Stimulated activated CD4-positive, alpha-beta T cell treated with anti-CD3 and anti-CD28 coated beads, Interleukin-2, amount 100 ng/mL, for 24 hours (primary cell): ENCODE measurements at places on chromosomes 5 and 9.

DNA sequence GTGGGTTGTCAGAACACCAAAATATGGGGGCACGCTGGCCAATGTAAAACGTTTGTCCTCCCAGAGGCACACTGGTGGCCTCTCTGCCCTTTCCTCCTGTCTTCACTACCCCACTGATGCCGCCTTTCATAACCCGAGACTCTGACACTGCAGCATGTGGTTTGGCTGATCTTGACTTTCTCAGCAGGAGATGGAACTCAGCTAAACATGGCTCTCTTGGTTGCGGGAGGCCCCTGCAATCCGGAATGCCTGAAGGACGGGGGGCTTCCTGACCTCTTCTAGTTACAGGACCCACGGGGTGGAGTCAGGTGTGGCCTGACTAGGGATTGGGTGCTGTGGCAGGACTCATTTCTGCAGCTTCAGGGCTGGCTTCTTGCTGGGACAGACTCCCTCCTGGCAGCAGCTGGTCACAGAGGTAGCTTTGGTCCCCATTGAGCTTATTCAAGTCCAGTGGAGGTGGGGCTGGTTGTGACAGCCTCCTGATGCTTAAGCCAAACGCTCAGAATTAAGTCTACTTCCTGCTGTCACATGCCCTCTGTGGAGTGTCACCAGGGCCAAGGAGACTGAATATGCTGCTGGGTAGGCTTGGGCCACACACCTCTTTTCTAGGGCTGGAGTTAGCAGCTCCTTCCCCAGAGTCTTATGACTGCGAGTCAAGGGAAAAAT is 44.2 kb downstream of the NXNL2 start:
- DNase-seq = no peak

GRCh38 chr5:157513182-157513581 is 53.2 kb downstream of the NIPAL4 start:
- no peak for DNase-seq

- DNase-seq = no peak
Observed at GRCh38 chr9:100229561-100229960, 123.2 kb downstream of the TEX10 start.

DNA sequence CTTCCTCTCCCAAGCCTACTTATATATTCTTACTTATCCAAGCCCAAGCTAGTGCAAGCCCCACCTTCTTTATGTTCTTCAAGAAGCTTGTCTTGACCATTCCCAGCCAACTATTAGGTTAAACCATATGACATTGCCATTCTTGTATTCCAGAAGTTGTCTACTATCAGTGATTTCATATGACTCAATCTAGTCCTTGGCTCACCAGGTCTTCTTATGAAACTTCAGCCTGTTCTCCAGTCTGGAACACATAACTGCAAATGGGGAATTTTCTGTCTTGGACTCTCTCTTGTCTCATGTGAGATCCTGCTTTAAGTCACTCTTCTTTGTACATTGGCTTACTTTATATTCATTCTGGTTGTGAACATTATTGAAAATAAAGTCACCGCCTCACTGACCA is 130.7 kb downstream of the TTLL11 start:
- DNase-seq = no peak

DNA sequence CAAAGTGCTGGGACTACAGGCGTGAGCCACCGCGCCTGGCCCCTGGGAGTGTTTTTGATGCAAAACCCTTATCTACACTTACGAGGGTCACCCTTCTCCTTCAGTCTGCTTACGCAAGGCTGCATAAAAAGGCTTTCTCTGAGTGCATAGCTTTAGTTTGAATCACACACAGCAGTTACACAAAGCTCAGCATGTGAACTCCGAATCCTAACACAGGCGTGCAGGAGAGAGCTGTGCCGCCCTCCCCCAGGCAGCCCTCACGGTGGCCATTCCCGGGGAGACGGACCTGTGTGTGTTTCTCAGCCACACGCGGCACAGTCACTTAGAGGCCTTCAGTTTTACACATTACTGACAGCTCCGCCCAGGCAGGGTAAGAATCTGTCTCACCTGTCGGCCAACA is 26.7 kb downstream of the EXD3 start:
- DNase-seq = no peak

- DNase-seq = no peak
Observed at GRCh38 chr9:128637656-128638055, 19.0 kb downstream of the DYNC2I2 start.

GRCh38 chr5:163540696-163541095 is 35.3 kb downstream of the MAT2B start:
- DNase-seq = no peak

- DNase-seq = no peak
Observed at GRCh38 chr5:39409033-39409432, 15.7 kb downstream of the DAB2 start.

DNA sequence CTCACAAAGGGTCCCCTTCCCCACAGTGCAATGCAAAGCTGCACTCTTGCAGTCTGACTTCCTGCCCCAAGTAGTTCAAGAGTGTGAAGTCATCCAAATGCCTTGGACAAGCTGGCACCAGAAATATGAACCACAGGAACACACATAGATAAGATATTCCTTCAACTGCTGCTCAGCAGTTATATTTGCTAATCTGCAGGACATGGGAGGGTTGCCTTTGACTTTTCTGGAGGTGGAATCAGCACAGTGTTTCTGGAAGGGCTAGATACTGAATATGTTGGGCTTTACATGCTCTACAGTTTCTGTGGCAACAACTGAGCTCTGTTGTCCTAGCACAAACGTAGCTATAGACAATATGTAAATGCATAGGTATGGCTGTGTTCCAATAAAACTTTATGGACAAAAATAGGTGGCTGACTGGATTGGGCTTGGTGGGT is 96.7 kb upstream of the PCA3 start:
- DNase-seq = no peak

DNA sequence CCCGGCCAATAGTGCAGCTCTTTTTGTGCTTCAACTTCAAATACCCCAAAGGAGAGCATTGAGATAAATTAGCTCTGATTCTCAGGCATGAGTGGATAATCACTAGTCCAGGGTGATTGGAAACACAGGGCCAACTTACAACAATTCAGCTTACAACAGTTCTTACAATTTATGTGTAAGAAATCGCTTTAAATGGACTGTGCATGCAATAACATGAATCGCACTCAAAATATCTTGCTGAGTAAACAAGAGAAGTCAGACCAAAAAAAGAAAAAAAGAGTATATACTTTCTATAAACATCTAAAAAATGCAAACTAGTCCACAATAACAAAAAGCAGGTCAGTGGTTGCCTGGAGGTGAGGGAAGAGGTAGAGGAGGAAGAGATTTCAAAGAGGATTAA is 150.6 kb upstream of the EDIL3 start:
- DNase-seq = no peak

GRCh38 chr5:151547364-151547763 is 43.8 kb downstream of the FAT2 start:
- DNase-seq = no peak

DNA sequence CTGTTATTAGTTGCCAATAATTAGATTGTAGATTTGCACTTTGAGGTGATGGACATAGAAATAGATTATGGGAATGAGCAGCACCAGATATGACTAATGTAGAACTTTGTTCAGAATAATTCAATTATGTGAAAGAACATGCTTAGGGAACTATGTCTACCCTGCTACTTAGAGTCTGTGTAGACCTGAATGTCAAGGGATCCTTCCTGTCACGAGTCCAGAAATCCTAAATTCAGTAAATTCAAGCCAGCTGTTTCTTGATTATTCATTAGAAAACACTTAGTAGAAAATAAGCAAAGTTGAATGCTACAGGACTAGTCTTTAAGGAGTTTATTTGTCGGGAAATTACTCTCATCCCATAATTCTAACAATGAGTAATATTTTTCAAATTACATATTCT is 887.3 kb upstream of the SEMA6A start:
- DNase-seq = no peak

- DNase-seq = no peak
Observed at GRCh38 chr5:111347021-111347420, 122.8 kb downstream of the CAMK4 start.

DNA sequence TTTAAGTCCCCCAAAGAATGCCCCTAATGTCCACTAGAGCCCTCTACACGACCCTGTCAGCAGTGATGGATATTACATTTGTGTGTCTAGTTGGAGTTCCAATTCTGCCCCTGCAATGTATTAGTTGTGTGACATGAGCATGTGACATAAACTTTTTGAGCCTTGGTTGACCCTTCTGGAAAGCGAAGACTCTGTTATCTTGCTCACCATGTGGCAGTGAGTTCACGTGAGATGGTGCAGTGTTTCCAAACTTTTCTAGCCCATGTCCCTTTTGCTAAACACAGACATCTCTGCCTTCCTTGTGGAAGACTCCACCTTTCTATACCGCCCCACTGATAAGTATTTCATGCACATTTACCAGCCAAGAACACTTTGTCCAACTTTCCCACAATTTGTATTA is 87.0 kb upstream of the BOD1 start:
- no peak for DNase-seq

DNA sequence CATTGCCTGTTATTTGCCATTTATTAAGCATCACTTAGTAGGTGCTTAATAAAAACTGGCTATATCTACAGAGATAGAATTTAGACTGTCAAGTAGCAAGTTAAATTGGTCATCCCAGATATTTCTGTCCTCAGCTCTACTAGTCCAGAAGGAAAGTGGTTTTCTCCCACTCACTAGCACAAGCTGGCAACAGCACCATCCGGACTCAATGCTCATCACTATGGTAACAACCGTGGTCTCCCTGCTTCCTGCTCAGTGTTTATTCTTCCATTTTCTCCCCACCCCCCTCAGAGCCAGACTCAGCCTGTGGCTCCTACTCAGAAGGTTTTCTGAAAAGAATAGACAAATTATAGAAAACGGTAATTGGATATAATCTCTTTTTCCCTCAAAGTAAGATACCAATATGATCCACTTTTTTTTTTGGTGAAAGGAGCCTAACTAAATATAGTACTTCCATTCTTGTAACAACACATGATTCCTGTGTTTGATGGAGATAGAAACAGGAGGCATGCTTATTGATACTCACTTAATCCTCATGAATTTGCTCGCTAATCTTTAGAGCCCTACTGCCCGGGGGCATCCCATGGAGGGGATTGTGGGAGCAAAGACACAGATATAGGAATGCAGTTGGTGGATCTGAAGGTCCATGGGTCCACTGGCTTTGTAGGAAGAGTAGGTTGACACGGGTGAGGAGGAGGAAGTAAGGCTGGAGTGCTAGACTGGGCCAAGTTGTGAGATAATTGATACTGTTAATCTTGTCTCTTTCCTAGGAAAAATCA is 191.4 kb downstream of the MAN2A1 start:
- DNase-seq = no peak

GRCh38 chr5:92777421-92777820 is 803.6 kb downstream of the NR2F1-AS1 start:
- DNase-seq = no peak

DNA sequence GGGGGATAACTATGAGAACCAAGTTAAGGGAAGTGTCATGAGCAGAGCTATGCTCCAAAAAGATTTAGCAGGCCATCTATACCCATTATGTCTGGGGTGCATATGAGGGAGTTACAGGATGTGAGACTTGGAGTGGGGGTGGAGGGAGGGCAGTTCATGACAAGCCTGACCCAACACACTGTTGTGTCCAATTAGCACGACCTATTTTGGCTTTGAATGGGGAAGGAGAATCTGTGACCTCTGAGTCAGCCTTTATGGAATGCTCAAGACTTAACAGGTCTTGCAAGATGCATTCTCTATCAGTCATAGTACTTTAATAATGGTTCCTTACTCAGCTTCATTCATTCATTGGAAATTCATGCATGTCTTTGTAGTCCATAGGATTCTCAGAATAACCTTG is 71.7 kb downstream of the GRIA1 start:
- no peak for DNase-seq

DNA sequence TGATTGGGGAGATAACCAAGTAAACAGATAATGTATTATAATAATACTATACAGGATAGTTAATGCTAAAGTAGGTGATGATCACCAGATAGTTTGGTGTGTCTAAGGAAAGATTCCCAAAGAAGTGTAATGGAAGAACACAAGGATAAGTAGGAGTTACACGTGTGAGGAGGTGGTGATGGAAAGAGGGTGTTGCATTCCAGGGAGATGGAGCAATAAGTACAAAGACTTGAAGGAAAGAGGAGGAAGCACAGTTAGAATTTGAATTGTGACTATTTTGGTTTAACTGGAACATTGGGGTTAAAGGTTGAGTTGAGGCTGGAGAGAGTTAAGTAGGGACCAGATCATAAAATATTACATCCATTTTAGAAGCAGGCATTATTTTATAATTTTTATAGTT is 76.9 kb downstream of the IPO11 start:
- DNase-seq = no peak

- no peak for DNase-seq
Observed at GRCh38 chr5:109989994-109990722, 300.4 kb downstream of the MAN2A1 start.

DNA sequence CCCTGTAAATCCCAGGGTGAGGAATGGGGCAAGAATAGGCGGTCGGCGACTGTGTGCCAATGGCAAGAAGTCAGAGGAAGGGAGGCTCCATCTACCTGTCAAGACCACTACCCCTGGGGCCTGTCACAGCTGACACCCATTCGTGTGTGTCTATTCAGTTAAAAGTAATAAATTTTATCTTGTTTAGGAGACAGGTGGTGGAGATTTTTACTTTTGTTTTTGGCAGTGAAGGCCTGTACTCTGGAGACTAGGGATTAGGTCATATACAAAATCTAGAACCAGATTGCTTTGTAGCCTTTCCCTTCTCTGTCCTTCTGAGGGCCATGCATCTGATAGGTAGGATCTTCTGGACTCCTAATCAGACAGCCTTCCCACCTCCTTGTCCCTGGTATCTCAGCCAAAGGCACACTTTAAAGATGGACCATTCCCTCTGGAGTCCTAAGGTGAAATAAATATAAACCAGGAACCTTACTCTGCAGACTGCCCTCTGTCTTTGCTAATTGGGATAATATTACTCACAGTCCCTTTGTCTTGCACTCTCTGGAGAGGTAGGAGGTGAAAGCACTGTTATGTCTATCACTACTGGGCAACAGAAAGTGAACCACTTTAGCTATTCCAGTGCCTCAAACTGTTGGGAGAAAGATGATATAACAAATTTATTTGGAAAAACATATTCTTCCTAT is 213.2 kb upstream of the ACTBL2 start:
- DNase-seq = no peak

- DNase-seq = no peak
Observed at GRCh38 chr5:56574778-56575177, 240.6 kb upstream of the MAP3K1 start.

DNA sequence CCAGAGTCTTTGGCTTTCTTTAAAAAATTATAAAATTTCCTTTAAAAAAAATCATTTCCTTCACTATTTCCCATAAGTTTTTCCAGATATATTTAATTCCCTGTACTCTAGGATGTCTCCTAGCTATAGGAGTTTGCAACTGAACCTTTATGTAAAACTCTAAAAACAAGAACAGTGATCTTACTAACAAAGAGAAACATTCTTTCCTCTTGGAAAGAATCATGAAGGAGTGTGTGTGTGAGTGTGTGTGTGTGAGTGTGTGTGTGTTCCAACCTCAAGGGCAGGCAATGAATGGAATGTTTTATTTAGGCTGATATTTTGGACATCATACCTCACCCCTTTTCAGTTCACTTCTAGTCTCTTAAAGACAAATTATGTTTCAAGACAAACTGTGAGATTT is 309.2 kb downstream of the CEMIP2 start:
- DNase-seq = no peak

- no peak for DNase-seq
Observed at GRCh38 chr5:106415541-106415940, 1255.2 kb downstream of the EFNA5 start.
